Stimulated activated naive CD4-positive, alpha-beta T cell treated with Interleukin-2 at 50 U/mL for 16 hours (primary cell): ENCODE measurements at places on chromosomes 3 and 15.

DNA sequence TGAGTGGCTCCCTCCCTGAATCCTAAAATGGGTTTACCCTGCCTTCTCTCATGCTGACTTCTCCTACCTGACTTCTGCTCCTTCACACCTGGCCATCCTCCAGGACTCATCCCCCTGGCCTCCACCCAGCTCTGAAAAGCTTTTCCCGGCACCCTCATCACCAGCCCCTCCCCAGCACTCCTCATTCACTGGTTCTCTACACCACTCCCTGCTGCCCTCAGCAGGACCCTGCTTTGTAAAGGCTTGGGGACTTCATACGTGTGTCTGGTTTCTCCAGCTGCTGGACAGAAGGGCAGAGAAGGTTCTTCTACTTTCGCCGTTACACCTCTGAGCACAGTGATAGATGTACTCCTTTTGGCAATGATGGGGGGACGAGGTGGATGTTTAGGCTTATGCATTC lies 184.9 kb upstream of the UBE3A start:
- DNase-seq: no peak

DNA sequence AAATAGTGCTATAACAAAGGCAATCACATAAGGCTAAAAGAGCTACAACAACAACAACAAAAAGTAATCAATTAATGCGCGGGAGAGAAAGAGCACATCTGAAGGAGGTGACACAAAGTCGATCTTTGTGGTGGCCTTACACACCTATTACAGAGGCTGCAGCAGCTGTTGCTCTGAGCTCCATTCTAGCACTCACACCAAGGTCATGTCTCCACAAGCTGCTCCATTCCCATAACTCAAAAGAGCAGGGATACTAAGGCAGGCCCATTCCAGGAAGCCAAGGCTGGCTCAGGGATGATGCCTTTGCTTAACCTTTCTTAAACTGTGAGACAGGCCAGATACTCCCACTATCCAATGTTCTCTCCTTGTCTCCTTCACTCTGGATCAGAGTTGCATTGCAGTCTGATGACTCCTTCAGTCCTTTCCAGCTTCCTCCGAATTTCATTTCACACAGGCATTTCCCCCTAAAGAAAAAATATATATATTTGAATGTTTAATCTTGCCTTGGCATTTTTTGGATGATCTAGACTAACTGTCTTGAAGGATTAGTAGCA lies 52.7 kb downstream of the SNTN start:
- DNase-seq: no peak

DNA sequence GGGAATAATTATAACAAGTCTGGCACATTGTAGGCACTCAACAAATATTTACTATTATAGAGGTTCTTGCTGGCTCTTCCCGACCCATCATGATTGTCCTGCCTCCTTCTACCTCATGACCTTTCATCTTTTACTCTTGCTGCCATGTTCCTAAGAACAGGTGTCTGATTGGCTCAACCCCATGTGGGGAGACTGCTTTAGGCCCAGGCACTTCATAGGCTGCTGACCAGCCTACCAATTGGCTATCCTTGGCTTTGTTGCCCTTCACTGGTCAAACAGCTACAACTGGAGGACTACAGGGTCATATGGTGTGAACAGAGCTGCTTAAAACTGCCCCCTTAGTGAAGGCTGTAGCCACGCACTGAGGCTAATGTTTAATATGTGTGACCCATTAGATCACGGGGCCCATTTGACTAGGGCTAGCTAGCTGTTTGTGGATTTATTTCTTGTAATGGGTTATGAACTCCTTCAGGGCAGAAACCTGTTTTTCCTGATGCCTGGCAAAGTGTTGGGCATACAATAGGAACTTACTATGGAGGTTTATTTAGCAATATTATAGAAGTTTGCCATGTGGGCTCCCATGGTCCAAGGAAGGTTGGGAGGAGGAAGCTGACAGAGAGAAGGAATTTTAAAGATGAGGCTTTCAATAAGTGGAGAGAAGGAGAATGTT lies 239.9 kb upstream of the TBC1D5 start:
- no peak for DNase-seq

GRCh38 chr3:150797155-150797554 lies 34.2 kb upstream of the SIAH2 start:
- no peak for DNase-seq

DNA sequence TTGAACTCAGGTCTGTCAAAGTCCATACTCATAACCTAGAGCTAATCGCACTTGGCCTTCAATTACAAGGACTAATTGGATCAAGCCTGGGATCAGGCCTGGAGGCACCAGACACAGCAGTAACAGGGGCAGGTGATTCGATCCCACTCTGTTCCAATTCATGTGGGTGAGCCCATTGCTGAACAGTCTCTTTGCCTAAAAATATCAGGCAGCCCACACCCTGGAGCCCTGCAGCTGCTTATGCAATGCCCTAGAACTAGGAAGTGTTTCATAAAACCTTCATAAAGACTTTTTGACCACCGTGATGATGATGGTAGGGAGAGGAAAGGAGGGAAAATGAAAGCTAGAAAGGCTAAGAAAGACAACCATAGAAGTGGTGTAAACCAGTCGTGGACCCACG lies 47.8 kb upstream of the NEO1 start:
- DNase-seq: no peak

DNA sequence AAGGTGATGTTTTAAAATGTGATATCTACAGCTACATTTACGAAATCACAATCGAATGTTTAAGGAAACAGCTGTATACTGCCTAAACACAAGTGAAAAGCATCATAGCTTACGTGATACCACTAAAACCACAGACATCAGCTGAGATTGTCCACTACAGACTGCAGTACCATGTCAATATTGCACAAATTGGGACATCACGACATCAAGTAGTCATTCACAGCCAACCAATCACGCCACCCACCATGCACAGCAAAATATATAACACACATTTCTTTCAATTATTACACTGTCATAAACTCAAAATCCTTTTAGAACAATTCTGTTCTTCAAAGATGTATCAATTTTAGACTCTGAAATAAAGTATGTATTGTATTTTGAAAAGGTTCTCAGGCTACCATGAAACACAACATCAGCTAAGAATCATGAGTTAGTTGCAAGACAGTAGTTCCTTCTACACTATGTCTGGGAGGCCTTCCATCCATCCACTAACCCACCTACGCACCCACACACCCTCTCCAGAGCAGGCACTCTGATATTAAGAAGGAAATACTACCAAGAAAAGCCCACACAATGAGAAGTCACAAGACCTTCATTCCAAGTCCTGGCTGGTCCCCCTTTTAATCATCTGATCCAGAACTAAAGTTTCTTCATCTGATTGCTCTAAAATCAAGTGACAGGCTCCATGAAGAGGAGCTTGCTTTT lies 3.1 kb downstream of the DMXL2 start:
- DNase-seq: no peak

DNA sequence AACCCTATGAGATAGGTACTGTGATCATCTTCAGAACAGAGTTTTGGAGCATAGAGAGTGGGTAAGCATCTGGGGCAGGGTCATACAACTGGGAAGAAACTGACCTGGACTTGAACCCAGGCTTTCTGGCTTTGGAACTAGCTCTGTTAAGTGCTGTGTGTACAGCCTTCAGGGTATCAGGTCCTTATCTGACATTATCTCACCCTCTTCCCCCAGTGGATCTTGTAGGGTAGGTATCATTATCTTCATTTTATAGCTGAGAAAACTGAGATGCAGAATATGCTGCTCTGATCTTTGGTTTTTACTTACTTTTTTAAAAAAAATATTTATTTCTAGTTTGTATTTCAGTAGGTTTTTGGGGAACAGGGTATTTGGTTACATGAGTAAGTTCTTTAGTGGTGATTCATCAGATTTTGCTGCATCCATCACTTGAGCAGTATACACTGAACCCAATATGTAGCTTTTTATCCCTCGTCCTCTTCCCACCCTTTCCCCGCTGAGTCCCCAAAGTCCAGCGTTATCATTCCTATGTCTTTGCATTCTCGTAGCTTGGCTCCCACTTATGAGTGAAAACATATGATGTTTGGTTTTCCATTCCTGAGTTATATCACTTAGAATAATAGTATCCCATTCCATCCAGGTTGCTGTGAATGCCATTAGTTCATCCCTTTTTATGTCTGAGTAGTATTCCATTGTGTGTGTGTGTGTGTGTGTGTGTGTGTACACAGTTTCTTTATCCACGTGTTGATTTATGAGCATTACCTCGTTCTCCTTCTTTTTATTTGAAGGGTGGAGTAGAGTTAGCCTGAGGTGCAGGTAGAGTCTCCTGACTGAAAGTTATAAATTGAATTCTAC lies 271.2 kb downstream of the PTPRG start:
- DNase-seq: no peak
